ENCODE measurements at places on chromosomes 12 and 14.

GRCh38 chr12:57093415-57094207 lies 4.7 kb downstream of the NAB2 start:
- DNase-seq = no peak

- no peak for DNase-seq
Measured at GRCh38 chr14:83147006-83147405, 1613.4 kb upstream of the SEL1L start.

GRCh38 chr12:130831246-130831645 lies 7.8 kb downstream of the STX2 start:
- no peak for DNase-seq

DNA sequence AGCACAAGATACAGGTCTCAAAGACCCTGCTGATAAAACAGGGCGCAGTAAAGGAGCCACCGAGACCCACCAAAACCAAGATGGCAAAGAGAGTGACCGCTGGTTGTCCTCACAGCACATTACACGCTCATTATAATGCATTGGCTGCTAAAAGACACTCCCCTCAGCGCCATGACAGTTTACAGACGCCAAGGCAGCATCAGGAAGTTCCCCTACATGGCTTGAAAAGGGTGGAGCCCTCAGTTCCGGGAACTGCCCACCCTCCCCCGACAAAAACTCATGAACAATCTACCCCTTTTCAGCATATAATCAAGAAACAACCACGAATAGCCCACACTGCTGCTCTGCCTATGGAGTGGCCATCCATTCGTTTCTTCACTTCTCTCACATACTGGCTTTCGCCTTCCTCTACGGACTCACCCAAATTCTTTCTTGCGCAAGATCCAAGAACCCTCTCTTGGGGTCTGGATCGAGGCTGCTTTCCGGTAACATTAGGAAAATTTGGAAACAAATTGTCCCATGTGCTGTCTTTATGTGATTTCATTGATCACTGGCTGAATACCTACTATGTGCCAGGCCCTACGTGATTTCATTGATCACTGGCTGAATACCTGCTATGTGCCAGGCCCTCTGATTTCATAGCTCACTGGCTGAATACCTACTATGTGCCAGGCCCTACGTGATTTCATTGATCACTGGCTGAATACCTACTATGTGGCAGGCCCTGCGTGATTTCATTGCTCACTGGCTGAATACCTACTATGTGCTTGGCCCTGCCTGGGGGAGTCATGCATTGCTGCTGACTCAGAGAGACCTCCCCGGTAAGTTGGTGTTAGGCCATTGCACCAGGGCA lies 126.4 kb downstream of the PIWIL1 start:
- no peak for DNase-seq

DNA sequence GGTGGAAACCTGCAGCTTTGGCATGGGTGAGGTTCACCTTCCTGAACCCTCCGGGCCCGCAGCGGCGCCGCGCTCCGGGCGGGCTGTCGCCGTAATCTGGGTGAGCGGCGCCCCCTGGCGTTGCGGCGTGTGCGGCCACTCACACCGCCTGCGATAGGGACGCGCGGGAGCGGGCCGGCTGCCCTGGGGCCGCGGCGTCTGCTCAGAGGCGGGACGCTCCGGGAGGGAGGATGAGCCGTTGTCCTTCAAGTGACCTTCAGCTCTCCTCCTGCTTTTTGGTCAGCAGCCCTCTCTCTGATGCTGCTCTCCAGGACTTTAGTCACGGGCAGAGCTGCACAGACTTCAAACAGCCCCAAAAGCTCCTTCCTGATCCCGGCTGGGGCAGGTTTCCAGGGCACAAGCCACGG lies 211.7 kb upstream of the FKBP4 start:
- peak; percentile 12 for DNase-seq

- DNase-seq = no peak
Measured at GRCh38 chr14:80456209-80456608, 244.9 kb upstream of the DIO2 start.

GRCh38 chr12:109446869-109447268 lies 30.2 kb downstream of the KCTD10 start:
- DNase-seq = no peak

- DNase-seq = no peak
Measured at GRCh38 chr12:65967696-65968095, 143.4 kb downstream of the HMGA2 start.

GRCh38 chr12:72406111-72406510 lies 133.9 kb downstream of the TRHDE start:
- no peak for DNase-seq

GRCh38 chr12:92533280-92533890 lies 169.4 kb upstream of the PLEKHG7 start:
- no peak for DNase-seq

GRCh38 chr12:52914576-52915121 lies 9.8 kb upstream of the KRT8 start:
- no peak for DNase-seq

GRCh38 chr14:55114720-55115119 lies 14.3 kb upstream of the LGALS3 start:
- no peak for DNase-seq

DNA sequence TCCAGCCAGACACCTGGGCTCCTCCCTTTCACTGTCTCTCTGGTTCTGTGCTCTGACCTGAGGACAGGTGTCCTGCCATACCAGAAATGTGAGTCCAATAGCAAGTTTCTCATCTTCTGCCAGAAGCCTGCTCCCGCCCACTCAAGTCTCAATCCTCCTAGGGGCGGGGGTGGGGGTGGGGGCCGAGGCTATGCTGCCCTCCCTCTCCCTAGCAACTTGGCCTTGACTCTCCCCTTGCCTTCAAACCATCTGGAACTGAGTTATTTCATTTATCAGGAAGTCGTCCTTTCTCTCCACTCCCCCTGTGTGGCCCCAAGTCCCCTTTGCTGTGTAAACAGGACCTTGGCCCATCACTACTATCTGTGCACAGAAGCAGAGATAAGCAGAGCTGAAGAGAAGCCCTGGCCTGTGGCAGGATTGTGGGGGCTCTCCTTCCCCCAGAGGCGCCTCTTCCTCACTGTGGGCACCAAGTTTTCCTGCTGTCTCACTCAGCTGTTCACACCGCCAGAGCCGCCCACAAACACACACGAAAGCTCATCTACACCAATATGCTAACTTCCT lies 117.1 kb downstream of the DPF3 start:
- no peak for DNase-seq

- DNase-seq = no peak
Measured at GRCh38 chr14:92207012-92207927, 85.5 kb downstream of the CPSF2 start.

GRCh38 chr12:103791350-103791920 lies 49.6 kb downstream of the NT5DC3 start:
- no peak for DNase-seq

Data from hypothalamus (tissue), 51 donors.